ENCODE measurements at places on chromosomes 4 and X.
A peak's percentile ranks its signal among the peaks of the same experiment; 100 is the strongest.

DNA sequence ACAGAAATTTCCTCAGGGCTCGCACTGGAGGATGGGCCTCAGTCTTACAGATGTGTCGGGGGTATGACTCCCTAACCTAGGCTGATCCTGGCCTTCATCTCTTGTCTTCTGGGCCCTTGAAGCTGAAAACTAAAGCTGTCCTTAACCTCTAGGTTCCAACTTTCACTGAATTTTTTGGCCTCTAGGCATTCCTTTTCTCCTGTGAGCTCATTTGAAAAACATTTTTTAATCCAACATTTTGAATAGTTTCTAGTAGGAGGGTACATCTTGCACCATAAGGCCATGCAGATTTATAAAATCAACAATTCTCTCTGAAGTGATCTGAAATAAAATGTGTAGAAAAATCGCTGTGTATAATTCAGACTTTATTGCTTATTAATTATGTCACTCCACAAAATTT lies 19.7 kb downstream of the RWDD4 start:
- peak; percentile 9 for DNase-seq

GRCh38 chrX:109268340-109268739 lies 213.5 kb downstream of the GUCY2F start:
- no peak for DNase-seq

- DNase-seq: peak; percentile 6
Measured at GRCh38 chr4:140448162-140448561, 20.7 kb upstream of the CLGN start.

- DNase-seq: no peak
Measured at GRCh38 chr4:77251751-77252150, 94.7 kb downstream of the CCNG2 start.

DNA sequence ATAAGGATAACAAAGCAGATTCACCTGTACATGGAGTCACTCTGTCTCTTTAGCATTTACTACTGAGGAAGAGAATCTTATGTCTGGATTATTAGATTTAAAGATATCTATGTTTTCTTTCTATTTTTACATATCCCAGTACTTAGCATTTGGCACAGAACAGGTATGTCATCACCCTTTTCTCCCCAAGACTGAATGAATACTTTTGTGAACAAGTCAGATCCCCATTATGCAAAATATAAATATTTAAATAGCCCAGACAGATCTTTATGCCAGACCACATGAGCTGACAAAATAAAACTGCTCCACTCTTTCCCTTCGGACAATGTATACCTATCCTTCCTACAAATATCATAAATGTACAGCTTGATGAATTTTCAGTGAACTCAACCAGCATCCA lies 94.5 kb downstream of the CASK start:
- no peak for DNase-seq

GRCh38 chrX:20042221-20042620 lies 51.4 kb upstream of the BCLAF3 start:
- no peak for DNase-seq

DNA sequence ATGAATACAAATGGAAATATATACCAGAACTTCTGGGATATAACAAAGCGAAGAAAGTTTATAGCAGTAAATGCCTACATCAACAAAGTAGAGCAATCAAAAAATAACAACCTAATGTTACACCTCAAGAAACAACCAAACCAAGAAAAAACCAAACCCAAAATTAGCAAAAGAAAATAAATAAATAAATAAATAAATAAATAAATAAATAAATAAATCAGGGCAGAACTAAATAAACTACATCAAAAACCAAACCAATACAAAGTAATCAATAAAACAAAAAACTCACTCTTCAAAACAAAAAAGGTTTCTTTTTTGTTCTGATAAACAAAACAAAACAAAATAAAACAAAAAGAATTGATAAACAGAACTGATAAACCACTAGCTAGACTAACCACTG lies 88.4 kb upstream of the SPIN4 start:
- DNase-seq: no peak

Measured in M059J (cell line).